ENCODE measurements at places on chromosomes 3 and 15.

- no peak for DNase-seq
These were observed 27.5 kb downstream of the PLSCR5 start for GRCh38 chr3:146577662-146578061.

GRCh38 chr15:49380912-49381311 is 42.1 kb upstream of the FGF7 start:
- DNase-seq: no peak

- no peak for DNase-seq
These were observed 105.8 kb downstream of the DHX30 start for GRCh38 chr3:47908744-47909143.

- no peak for DNase-seq
These were observed 71.2 kb upstream of the WNT5A start for GRCh38 chr3:55558316-55558715.

DNA sequence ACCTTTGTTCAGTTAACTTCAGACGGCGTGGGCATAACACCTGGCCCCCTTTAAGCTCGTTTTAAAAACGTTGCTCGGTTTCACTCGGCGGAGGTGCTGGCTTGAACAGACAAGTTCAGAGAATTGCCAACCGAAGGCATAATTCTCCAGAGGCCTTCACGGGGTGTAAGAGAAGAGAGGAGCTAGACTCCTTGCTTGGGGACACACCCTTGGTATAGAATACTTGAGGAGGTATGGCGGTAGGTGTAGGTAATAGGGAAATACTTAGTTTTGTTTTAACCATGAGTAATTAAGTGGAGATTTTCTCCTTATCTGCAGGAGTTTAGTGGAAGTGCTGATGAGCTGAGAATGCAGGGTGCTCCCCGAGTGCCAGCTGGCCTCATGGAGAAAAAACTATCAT is 921 bp downstream of the FBXL2 start:
- no peak for DNase-seq

DNA sequence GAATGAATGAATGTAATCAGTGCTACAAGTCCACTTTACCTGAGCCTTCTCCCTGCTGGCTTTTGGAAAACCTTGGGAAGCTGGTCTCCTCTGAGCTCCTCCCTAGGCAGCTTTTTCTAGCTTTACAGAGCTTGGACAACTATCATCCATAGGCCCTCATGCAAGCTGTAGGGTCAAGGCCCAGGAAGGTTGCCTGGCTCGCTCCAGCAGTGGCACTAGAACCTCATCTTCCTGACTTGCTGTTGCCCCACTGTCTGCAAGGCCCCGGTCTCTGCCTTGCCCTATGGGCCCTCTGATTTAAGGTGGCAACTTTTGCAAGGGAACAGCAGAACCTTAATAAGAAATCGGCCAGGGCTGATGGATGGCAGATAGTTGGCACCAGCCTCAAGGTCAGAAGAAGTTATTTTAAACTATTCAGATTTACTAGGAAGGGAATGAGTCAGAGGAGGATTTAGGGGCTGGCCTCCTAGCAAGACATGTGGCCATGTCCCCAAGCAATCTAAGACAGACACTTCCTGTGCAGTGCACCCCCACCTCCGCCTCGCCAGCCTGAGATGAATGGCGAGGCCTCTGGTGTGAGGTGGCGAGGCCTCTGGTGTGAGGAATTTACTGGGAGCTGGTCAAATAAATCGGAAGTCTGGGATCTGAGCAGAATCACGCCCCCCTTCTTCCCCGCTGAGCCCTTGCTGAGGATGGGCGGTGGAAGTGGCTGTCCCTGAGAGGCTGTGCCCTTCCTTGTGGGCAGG is 180.8 kb downstream of the MEGF11 start:
- DNase-seq: no peak

DNA sequence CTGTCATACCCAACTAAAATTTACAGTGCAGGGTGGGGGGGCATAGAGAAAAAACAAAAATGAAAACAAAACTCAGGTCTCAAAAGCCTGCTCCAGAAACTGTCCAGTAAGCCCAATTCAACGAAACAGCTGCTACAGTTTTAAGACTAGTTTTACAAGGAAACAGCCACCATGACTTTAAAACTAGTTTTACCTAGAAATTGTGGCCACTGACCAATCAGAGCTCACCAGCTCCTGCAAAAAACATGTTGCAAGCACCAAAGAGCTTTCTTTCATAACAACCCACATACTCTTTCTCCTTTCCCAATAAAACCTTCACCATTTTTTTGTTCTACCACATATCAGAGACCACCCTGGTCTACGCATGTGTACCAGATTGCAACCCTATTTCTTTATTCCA is 7.3 kb upstream of the CFAP91 start:
- DNase-seq: no peak

- no peak for DNase-seq
These were observed 1.0 kb upstream of the ARIH1 start for GRCh38 chr15:72472992-72473610.

DNA sequence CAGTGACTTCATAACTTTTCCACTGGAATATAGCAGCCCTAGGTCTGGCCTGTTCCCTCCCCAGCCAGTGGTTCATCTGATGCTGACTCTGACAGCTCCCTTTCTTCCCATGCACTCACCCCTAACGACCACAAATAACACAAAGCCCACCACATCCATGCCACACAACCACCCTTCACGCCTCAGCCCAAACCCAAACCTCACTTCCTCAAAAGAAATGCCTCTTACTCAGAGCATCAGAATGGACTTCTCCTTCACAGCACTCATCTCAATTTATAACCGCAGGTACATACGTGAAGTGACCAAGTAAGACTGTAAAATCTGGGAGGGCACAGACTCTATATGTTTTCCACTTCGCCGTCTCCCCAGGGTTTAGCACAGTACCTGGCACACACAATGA is 1.1 kb downstream of the RBSN start:
- no peak for DNase-seq

DNA sequence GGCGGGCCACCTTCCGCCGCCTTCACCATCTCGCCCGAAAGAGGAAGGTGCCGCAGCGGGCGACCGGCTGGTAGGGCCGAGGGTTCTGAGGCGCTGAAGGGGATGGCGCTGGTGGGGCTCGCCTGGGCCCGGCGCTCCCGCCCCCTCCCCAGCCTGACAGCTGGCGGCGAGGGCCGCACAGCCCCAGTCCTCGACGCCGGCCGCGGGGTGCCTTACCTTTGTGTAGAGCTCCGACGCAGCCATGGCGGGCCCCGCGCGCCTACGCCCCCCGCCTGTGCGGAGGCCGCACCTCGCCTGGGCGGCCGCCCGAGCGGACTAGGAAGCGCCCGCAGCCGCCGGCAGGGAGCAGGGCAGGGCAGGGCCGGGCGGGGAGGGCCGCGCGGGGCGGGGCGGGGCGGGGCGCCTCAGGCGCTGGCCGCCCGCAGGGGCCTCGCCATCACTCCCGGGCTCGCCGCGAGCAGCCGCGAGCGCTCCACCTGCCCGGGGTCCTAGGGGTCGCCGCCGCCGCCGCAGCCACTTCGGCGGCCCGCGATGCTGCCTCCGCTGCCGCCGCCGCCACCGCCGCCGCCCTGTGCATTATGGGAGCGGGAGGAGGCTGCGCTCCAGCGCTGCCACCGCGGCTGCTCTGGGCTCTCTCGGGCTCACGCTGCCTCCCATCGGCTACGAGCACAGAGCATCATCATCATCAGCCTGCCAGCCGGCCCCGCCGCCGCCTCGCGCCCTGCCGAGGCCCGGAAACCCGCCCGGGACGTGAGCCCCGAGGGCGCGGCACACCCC is at the start of gene MYO5A:
Gene MYO5A (minus strand): TSS at position 317 of the 777 bp plus-strand sequence. CDS start 74 bp downstream, at position 243.
- no peak for DNase-seq

- no peak for DNase-seq
These were observed 177.6 kb downstream of the KCNAB1 start for GRCh38 chr3:156298014-156298413.

DNA sequence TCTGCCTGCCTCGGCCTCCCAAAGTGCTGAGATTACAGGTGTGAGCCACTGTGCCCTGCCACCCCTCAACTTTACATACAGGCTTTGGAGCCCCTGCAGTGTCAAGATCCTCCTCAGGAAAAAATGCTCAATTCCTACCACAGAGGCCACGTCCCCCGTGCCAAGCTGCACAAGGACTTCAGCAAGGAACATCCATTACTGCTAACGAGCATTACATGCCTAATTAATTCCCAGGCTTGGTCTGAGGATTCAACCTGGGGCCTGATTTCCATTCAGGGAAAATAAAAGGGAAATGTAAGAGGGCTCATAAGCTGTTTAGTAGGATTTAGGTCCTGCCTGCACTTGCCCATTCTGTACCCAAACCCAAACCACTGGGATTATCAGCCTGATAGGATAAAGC is 161.4 kb downstream of the RAB11A start:
- no peak for DNase-seq

DNA sequence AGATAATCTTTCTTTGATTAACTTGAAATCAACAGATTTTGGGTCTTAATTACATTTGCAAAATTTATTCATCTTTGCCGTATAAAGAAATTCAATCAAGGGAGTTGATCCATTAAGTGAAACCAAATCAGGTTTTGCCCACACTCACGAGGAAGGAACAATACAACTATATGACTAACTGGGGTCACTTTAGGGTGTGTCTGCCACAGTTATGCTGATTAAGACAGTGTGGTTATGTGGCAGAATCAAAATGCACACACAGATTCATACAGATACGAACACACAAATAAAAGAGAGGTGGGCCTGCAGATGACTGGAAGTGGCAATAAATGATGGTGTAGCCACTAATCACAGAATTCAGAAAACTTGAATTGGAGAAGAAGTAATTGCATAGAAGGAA is 543.5 kb downstream of the GABRG3 start:
- DNase-seq: no peak

- DNase-seq: no peak
These were observed 172.4 kb downstream of the PDE8A start for GRCh38 chr15:85154061-85154460.

- DNase-seq: no peak
These were observed at the start of gene MYL3 for GRCh38 chr3:46863261-46863782. Gene MYL3, minus strand, starts transcription at chr3:46863444. Its CDS starts 54 bp downstream, at chr3:46863390.

DNA sequence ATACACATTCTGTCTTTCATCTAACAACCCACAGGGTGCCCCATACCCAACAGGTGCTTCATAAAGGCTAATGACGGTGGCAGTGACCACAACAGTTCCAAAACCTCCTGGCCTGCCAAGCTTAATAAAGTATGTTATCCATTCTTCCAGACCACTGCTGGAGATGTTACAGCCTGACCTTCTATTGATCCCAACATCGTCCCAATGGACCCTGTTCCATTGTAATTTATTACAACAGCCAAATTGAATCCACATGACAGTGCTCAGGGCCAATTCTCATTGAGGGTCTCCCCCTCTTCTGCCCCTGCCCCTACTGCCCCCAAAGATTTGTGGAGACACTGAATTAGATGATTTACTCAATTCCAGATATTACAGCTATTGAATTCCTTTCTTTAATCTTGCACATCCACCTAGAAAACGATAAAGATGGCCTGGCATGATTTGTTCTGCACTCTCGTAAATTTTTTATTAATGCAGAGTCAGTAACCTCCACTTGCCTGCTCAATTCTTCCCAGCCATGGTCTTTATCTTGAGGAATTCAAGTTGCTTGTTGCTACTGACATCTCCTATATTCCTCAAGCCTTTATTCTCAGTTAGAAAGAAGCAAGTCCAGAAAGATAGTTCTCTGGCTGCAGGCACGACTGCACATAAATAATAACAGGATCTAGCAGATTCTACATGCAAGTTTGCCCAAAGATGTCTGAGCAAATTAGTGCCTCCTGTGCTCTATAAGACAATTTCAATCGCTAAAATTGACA is 407.6 kb downstream of the ERC2 start:
- DNase-seq: no peak

GRCh38 chr3:190183121-190183520 is 62.4 kb upstream of the P3H2 start:
- DNase-seq: no peak

- DNase-seq: no peak
These were observed 349.7 kb downstream of the LPP start for GRCh38 chr3:188503647-188504046.

- no peak for DNase-seq
These were observed 1.5 kb downstream of the CHRNA3 start for GRCh38 chr15:78619022-78619950.

- no peak for DNase-seq
These were observed 6.6 kb downstream of the FSIP1 start for GRCh38 chr15:39776068-39776467.
